Mesothelial cell of epicardium (in vitro differentiated cells): ENCODE measurements at places on chromosomes 16 and 17.

GRCh38 chr17:4509401-4509800, 10.7 kb downstream of the SPNS2 start:
- DNase-seq, result no peak

DNA sequence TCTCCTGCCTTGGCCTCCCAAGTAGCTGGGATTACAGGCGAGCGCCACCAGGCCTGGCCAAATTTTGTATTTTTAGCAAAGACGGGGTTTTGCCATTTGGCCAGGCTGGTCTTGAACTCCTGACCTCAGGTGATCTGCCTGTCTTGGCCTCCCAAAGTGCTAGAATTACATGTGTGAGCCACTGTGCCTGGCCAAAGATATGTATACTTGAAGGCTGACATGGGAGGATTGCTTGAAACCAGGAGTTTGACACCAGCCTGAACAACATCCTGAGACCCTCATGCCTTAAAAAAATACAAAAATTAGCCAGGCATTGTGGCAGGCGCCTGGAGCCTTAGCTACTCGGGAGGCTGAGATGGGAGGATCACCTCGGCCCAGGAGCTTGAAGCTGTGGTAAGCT, 3.1 kb downstream of the BCAS3 start:
- no peak for DNase-seq

GRCh38 chr17:73437826-73438225, 126.0 kb upstream of the CDC42EP4 start:
- no peak for DNase-seq

DNA sequence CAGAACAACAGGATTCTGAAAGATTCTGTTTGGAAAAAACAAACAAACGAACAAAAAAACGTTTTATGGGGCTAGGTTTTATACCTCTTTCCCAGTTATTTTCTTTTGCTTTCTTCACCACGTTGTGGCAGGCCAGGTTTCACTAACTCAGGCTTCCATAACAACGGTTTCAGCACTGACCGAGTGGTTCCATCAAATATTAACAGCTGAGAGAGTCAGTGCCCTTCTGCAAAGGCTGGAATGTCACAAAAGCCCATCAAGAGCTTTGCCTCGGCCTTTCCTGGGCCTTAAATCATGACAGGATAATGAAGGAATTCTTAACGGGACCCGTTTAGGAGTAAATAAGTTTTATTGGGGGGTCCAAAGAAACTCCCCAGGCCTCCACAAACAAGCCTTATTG, 34.2 kb downstream of the MPHOSPH6 start:
- DNase-seq, result no peak

GRCh38 chr16:86619239-86619794, 41.0 kb downstream of the FOXL1 start:
- no peak for DNase-seq

DNA sequence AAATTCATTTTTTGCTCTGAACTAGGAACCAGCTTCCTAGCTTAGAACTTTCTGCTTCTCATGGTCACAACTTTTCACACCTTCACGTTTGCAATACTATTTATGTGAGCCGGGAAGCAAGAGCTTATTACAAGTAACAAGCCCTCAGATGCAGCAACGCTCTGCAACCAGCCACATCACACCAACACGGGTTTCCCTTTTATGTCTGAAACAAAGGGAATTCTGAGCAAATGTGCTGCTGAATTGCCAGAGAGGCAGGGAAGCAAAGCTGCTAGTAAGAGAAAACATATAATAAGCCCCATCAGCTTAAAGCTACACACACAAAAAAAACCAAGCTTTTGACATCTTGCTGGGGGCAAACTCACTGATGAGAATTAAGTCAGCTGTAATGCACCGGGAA, 122.2 kb downstream of the SLC39A11 start:
- DNase-seq, result no peak

- no peak for DNase-seq
Observed at GRCh38 chr16:21197112-21197511, 14.3 kb downstream of the ZP2 start.

- DNase-seq, result no peak
Observed at GRCh38 chr16:75023009-75023408, 24.2 kb downstream of the ZNRF1 start.

DNA sequence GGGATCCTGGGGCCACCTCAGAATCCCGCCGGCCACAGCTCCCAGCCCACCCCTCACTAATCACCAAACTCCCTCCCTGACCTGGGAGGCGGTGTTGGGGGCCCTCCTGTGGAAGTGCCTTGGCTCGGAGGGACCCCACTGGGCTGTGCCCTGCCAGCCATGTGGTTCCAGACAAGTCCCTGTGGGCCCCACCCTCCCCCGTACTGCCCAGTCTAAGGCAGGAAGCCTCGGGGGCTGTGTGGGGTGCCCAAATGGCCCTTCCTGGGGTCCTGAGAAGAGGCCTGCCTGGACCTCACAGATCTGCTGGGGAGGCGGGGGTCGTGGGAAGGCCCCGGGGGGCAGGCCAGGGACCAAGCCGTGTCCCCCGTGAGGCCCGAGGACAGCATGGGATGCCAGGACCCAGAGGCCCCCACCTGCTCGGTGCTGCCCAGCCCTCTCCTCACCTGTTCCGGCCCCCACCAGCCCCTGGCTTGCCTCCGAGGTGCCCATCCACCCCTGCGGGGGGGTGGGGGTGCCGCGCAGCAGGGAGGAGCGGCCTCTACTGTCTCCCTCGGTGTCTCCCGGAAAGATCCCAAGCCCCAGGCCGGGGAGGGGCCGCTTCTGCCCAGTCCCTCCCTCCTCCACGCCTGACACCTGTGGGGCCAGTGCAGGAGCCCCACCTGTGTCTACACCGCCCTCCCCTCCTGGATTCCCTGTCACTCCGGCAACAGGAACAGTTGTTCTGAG, 9.3 kb upstream of the KREMEN2 start:
- DNase-seq, result no peak

GRCh38 chr16:85387171-85387507, 226.0 kb upstream of the GSE1 start:
- peak; percentile 10 for DNase-seq

- DNase-seq, result no peak
Observed at GRCh38 chr17:55699181-55699860, 23.3 kb downstream of the TMEM100 start.

DNA sequence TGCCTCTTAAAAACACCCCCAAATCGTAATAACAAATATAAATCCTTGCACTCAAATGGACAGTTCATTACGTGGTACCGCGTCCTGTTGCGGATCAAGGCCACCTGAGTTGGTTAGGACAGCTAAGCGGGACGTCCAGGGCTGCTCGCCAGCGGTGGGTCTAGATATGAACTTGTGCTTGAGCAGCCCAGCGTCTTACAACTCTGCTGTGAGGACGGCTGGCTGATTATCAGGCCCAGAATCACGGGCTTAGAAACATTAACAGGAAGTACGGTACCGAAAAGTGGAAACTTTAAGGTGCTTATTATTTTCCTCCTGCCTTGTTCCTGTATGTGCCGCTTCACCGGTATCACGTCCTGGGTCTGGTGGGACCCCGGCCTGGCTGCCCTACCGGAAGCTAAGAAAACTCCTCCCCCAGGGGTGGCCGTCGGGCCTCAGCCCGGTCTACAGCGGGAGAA, 832 bp upstream of the SRRM2 start:
- peak; percentile 42 for DNase-seq

GRCh38 chr17:65893692-65894279, 298.1 kb downstream of the CEP112 start:
- DNase-seq, result no peak

DNA sequence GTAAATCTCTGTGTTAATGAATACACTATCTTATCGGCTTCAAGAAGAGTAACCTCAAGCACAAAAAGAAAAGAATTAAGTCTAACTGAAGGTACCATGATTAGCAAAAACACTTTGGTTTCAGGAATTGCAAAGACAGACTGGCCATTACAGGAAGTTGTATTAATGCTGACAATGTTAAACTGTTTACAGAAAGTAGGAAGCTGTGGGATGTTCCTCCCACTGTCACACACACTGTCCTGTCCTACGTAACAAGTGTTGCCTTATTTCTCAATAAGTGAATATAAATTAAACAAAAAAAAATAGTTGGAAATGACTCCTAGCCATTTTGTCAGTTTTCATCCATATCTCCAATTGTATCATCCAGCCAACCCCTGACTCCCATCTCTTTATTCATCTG, 8.6 kb downstream of the GNA13 start:
- DNase-seq, result no peak

GRCh38 chr17:50154604-50155003, 4.1 kb upstream of the PPP1R9B start:
- no peak for DNase-seq

DNA sequence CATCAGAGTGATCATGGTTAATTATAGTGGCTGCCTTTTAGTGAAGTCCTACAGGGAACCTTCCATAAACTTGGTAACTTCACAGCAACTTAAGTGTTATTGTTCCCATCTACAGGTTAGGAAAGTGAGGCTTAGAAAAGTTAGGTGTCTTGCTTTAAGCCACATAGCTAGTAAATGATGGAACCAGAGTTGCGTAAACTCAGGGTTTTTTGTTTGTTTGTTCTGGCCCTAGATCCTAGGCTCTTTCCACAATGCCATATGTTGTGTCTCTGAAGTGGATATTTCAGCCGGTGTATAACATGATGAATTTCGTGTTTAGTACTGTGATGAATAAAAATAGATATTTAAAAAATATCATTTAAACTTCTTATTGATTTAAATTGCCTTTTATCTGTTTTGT, 27.6 kb downstream of the DNAH9 start:
- DNase-seq, result no peak

DNA sequence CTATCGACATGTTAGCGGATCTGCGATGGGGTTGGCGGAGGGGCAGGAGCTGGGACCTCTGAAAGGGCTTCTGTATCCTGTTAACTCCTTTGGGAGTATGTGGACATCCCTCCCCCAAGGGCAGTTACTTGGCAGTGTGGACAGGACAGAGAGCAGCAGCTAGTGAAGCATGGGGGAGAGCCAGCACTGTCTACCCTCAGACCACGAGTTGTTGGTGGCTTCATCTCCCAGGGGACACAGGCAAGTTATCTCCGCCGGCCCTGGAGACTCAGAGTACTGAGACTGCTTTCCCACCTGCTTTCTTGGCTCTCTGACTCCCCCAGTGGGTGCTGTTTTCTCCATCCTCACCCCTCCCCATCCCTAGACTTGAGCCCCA, 5.3 kb upstream of the GFAP start:
- no peak for DNase-seq

DNA sequence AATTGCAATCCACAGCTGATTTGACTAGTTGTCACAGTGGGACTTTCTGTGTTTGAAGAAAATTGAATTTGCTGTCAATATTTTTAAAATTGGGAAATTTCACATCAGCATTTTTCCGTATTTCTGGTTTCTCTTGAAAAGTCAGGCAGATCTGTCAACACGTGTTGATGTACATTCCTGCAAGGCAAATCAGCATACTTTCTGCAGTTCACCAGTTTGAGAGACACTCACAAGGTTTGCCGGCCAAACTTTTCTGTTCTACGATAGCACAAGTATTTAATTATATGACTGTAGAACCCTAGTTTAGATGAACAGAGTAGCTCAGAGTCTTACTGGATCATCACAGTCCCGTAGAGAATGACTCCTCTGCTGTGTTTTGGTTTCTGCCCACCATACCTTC, 102.0 kb downstream of the ADAMTS18 start:
- no peak for DNase-seq

- peak; percentile 90 for DNase-seq
Observed at GRCh38 chr17:66191593-66192377, at the start of gene CEP112. Gene CEP112 (minus strand): TSS chr17:66192133.

GRCh38 chr16:10646581-10647263, 48.0 kb downstream of the TEKT5 start:
- no peak for DNase-seq

GRCh38 chr17:72724267-72724666, 368.2 kb downstream of the SLC39A11 start:
- DNase-seq, result no peak

DNA sequence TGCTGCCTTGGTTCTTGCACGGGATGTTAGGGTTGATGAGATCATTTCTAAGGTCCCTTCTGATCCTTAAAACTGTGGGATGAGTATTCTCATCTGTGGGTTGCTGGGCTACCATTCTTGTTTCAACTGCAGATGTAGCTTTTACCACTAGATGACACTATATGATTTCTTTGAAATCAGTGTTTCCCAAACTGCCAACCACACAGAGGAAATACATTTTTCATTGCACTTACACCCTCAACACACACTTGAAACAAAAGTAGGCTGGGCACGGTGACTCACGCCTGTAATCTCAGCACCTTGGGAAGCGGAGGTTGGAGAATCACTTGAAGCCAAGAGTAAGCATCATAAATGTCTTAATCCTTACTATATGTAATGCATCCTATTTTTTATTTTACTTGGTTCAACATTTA, 15.3 kb downstream of the LCMT1 start:
- DNase-seq, result no peak

- DNase-seq, result no peak
Observed at GRCh38 chr17:13074026-13074425, 56.2 kb upstream of the ELAC2 start.

DNA sequence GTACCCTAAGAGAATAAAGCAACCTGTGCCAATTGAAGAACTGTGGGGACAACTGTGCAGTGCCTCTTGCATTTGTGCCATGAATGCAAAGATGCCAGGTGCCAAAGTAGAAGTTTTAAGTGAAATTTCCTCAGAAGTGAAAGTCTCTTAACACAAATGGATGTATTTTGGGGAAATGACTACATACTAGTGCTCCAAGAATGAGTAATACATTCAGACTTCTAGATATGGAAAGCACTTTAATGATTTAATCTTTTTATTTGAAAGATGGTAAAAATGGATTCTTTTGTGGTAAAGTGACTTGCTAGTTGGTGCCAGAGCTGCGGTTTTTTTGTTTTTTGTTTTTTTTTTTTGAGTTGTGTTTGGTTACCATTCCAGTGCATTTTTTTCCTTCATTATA, 15.0 kb downstream of the UTP18 start:
- DNase-seq, result no peak

- DNase-seq, result no peak
Observed at GRCh38 chr17:57553991-57554825, 190.9 kb downstream of the CCDC182 start.

DNA sequence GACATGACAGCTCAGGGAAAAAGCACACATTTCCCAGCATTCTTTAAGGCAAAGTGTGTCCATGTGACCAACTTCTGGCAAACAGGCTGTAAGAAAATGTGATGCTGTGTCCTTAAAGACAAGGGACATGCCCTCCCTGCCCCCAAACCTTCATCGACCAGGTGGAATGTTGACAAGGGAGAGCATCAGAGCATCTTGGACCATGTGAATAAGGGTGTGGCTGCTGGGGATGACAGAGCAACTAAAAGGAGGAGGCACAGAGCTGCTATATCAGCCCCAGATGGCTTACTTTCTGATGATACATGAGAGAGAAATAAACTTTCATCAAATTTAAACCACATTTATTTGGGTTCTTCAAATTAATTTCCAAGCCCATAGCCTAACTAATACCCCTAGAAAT, 2.2 kb upstream of the ZNF23 start:
- DNase-seq, result no peak

GRCh38 chr17:32492648-32493289, 6.0 kb downstream of the CDK5R1 start:
- no peak for DNase-seq
